ENCODE measurements at places on chromosomes 11 and 22. TPM values are rescaled to one million over a fixed set of nuclear protein-coding genes. Genes with fewer than 3 reads are reported as not detected.

Gene SCGB2A2
- total RNA-seq: not detected

Gene LPXN
- 94.8 TPM for total RNA-seq

Gene GANAB
- total RNA-seq: 128 TPM

DNA sequence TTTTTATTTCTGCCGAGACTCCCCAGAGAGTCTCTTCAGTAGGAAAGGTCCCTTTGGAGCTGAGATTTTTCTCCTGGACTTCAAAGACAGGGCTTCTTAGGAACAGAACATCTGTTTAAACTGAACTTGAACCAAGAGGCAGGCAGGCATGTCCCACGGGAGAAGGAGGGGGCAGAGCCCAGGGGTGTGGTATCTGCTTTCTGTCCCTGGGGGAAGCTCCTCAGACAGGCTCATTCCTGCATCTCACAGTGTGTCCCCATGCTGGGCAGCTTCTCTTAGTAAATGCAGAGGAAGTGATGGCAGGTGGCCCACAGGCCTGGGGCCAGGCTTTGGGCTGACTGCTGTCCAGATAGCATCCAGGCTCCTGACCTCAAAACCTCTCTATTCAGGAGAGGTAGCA, 47.3 kb downstream of the TSPAN18 start:
- DNase-seq: no peak

DNA sequence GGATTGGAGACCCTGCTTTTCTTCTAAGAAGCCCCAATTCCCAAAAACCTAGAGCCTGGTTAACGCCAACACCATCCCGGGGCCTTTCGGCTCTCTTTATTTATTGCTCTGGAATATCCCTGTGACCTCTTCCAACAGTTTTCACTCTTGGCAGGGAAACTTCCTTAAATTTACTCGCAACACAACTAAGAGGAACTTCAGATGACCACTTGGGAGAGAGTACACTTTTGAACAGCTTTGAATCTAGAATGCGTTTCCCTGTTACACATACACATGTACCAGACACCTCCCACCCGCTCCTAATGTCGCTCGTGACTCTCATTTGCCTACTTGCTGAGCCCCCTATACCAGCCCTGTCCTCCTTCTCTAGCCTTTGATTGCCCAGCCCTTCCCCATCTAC, 19.4 kb downstream of the TUBA8 start:
- DNase-seq: no peak

DNA sequence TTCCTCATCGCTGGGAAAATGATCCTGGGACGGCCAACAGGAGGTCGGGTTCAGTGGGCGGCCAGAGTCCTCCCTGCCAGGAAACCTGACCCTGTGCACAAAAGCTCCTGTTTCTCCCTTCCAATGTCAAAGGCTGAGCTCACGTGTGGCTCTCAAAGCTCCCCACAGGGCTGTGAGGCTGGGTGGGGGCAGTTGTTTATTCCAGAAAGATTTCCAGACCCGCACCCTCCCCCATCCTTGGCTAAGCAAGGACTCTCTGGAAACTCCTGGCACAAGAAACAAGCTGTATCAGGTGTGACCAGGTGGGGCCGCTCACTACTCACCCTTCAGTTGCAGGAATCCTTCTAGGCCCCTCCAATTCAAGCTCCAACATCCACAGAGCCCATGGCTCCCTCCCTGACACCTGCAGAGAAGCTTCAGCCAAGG, 131.9 kb downstream of the SHANK2 start:
- peak; percentile 56 for DNase-seq

DNA sequence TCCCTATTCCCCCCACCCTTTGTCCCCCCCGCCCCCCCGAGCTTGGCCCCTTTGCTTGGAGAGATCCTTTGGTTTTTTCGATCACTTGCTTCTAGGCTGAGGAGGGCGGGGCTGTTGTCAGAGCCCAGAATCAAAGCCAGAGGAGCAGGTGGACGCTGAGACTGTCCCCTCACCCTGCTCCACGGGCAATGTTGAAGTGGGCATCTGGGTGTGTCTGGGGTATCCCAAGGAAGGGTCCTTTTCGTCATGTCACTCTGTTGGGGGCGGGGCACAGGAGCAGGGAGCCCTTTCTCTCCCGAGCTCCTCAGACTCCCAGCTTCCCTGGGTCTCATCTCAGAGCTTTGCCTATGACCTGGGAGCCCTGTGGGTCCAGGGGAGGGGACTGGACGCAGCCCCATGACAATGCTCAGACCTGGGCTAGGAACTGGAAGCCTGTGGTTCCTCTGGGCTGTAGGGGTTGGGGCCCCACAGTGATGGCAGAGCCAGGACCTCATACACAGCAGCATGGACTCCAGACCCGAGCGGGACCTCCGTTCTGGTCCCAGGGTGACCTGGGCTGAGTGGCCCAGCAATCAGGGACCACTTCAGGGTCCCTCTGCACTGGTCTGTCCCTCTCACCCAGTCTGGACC, 2.9 kb upstream of the APOBEC3A start:
- no peak for DNase-seq

GRCh38 chr11:111555255-111555654, 14.7 kb downstream of the LAYN start:
- no peak for DNase-seq

DNA sequence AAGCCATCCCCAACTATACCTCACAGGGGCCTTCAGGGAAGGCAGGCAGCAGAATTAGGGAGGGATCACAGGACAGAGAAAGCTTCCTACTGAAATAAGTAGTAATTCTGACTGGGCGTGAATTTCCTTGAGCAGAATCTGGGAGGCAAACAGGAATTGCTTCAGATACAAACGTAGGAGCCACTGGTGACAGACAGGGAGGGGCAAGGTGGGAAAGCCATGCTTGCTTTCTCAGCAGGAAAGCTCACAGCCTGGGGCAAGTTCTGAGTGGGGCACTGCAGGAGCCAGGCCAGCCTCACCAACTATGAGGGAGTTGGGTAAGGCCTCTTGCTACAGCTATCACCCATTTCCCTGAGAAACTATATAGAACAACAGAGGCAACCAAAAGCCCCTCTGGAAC, 43.6 kb downstream of the ARHGAP32 start:
- DNase-seq: no peak

GRCh38 chr11:125164091-125164421, 495 bp upstream of the PKNOX2 start:
- no peak for DNase-seq

DNA sequence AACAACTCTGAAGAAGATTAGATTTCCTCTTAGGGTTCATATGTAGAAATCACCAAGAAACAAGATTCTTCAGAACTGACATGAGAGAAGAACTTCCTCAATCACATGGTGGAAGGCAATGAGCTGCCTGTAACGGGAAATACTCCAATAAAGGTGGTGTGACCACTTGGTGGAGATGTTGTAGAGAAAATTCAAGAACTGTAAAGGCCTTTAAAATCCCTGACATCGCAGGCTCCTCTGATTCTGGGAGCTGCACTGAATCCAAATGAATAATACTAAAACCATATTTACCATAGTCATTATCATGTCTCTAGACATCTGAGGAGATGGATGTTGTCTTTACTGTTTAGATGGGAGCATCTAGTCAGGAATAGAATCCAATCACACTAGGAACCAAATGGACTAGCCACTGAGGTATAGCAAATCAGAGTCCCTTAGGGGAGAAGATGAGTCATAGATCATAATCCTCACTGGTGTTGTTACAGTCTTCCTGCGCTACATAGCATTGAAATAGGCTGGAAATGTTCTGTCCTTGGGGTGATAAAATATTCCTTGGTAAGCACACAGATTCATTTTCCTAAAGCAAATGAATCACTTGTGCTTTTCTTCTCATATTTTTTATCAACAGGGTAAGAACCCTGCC, 321.6 kb upstream of the TENM4 start:
- DNase-seq: no peak
